ENCODE measurements at places on chromosomes 1 and 21. TPM values are rescaled to one million over a fixed set of nuclear protein-coding genes. Genes with fewer than 3 reads are reported as not detected.

The FCGR1A gene
- total RNA-seq: not detected

- no peak for DNase-seq
- no peaks in the 10 kb centered on the region for H3K36me3 ChIP-seq
Observed at GRCh38 chr1:204161609-204162493, 4.3 kb downstream of the REN start.

DNA sequence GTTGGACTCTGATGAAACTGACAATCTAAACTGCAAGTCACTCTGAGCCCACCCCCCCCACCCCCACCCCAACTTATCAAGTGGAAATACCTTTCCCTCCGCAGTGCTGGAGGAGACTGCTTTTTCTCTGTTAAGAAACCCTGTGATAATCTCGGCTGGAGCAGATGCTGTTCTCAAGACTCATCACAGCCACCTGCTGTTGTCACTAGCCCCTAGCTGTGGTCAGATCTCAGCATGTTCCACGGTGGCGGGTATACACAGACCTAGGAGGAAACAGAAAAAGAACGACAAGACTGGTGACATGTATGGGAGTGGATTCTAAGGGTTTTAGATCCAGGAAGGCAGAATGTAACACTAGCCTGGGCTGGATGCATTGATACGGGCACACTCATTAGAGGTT, 2.3 kb downstream of the ACTL8 start:
- no peaks in the 10 kb centered on the region for H3K27me3 ChIP-seq
- H3K4me3 ChIP-seq: no peak overlapping the region
- H3K36me3 ChIP-seq: no peaks in the 10 kb centered on the region
- H3K4me1 ChIP-seq: no peaks in the 10 kb centered on the region
- no peak overlapping the region for H3K27ac ChIP-seq
- no peak for DNase-seq

DNA sequence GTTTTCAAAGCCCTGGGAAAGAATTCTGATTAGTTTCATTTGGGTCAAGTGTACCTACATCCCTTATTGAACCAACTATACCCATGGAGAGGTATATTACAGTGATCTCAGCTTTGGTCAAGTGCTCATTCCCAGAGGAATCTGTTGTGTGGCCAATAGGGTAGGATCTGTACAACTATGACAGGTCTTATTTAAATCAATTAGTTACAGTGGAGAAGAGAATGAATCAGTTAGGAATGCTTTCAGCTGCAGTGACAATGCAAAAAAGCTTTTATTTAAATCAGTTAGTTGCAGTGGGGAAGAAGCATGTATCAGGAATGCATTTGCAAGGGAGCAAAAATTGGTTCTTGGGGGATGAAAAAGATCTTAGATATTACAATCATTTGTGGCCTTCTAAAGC, 119.0 kb downstream of the FGGY start:
- no peak overlapping the region for H3K4me3 ChIP-seq
- H3K4me1 ChIP-seq: no peaks in the 10 kb centered on the region
- H3K36me3 ChIP-seq: no peaks in the 10 kb centered on the region
- H3K27ac ChIP-seq: no peak overlapping the region
- DNase-seq: no peak

- peak overlapping the region; percentile 2 for H3K4me3 ChIP-seq
- H3K27ac ChIP-seq: peak overlapping the region; percentile 66
- no peak for DNase-seq
- H3K36me3 ChIP-seq: no peaks in the 10 kb centered on the region
- H3K27me3 ChIP-seq: no peaks in the 10 kb centered on the region
Observed at GRCh38 chr1:182086136-182086535, 24.6 kb upstream of the ZNF648 start.

- DNase-seq: no peak
- no peak overlapping the region for H3K27ac ChIP-seq
- no peaks in the 10 kb centered on the region for H3K36me3 ChIP-seq
- H3K4me1 ChIP-seq: peaks cover 5% of the 10 kb centered on the region
Observed at GRCh38 chr1:43558346-43558841, 27.7 kb downstream of the PTPRF start.

DNA sequence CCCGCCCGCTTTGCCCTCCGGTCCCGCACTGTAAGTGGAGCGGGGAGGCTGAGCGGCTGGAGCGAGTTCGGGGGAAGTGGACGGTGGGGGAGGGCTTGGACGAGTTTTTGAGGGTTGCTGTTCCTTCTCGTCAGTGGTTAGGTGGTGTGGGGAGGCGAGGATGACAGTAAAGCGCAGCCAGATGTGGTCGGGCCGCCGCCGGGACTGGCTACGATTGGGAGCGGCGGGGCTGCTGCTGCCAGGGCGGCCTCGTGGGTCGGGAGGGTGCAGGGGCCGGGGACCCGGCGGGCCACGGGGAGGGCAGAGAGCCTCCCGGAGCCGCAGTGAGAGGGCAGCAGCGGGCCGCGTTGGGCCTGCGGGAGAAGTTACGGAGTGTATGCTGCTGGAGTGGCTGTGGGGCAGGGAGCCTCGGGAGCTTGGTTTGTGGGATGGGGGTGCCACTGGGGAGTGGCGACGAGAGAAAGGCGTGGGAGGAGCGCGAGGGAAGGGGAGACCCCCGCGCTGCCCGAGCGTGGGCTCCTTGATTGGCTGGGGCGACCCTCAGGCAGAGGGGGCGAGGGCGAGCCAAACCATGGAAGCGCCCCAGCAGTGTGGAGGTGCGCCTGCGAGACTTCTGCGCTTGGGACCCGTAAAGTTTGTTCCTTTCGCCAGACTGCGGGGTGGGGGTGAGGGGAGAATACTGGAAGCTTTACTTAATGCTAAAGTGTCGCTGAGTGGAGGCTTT, 2.1 kb downstream of the ADGRL2 start:
- peaks cover 59% of the 10 kb centered on the region for H3K27me3 ChIP-seq
- H3K4me3 ChIP-seq: no peak overlapping the region
- H3K4me1 ChIP-seq: no peaks in the 10 kb centered on the region
- no peak for DNase-seq
- no peak overlapping the region for H3K27ac ChIP-seq

The LCE2B gene
- total RNA-seq: not detected

- H3K4me3 ChIP-seq: no peak overlapping the region
- no peaks in the 10 kb centered on the region for H3K36me3 ChIP-seq
- H3K27ac ChIP-seq: no peak overlapping the region
- no peak for DNase-seq
Observed at GRCh38 chr1:61120246-61120840, 38.0 kb downstream of the NFIA start.

- H3K27ac ChIP-seq: no peak overlapping the region
- no peaks in the 10 kb centered on the region for H3K27me3 ChIP-seq
- H3K4me1 ChIP-seq: peaks cover 24% of the 10 kb centered on the region
- H3K36me3 ChIP-seq: no peaks in the 10 kb centered on the region
Observed at GRCh38 chr1:107896936-107897335, 68.0 kb downstream of the VAV3 start.

DNA sequence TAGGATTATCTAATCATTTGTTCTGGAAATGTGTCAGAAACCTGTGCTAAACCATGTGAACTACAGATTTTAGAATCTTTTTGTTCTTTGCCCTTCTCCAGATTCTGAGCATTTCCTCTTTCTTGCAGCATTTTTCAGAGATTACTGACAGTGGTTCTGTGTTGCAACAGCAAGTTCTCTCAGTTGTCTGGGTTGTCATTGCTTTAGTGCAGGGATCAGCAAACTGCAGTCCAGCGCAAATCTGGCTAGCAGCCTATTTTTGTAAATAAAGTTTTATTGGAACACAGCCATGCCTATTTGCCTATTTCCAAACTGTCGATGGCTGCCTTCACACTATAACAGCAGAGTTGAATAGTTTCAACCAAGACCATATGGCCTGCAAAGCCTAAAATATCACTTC, 66.3 kb upstream of the LRRC8D start:
- peak overlapping the region; percentile 64 for H3K27ac ChIP-seq
- DNase-seq: no peak
- H3K36me3 ChIP-seq: peaks cover 13% of the 10 kb centered on the region

- no peaks in the 10 kb centered on the region for H3K4me1 ChIP-seq
- no peaks in the 10 kb centered on the region for H3K36me3 ChIP-seq
- no peak for DNase-seq
Observed at GRCh38 chr1:236657398-236657797, 28.9 kb upstream of the ACTN2 start.

DNA sequence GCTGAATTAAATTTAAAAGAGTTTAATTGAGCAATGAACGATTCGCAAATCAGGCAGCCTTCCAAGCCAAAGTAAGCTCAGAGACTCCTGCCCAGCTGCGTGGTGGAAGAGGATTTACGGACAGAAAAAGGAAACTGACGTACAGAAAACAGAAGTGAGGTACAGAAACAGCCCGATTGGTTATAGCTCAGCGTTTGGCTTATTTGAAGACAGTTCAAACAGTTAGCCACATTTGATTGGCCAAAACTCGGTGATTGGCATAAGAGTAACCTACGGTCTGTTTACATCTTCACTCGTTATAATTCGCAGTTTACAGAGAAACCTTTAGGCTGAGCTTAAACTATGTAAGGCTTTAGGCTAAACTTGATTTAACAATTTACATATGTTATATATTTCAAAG, 46.9 kb downstream of the CR1L start:
- no peak for DNase-seq
- H3K36me3 ChIP-seq: no peaks in the 10 kb centered on the region
- no peak overlapping the region for H3K27ac ChIP-seq
- no peaks in the 10 kb centered on the region for H3K4me1 ChIP-seq
- peaks cover 16% of the 10 kb centered on the region for H3K27me3 ChIP-seq
- H3K4me3 ChIP-seq: no peak overlapping the region

The GPR161 gene
- total RNA-seq: 0.41 TPM

GRCh38 chr1:145886390-145886789, 724 bp upstream of the ANKRD35 start:
- no peak for DNase-seq
- no peak overlapping the region for H3K27ac ChIP-seq
- H3K27me3 ChIP-seq: peaks cover 32% of the 10 kb centered on the region

The CDKN2C gene
- 13.7 TPM for total RNA-seq

DNA sequence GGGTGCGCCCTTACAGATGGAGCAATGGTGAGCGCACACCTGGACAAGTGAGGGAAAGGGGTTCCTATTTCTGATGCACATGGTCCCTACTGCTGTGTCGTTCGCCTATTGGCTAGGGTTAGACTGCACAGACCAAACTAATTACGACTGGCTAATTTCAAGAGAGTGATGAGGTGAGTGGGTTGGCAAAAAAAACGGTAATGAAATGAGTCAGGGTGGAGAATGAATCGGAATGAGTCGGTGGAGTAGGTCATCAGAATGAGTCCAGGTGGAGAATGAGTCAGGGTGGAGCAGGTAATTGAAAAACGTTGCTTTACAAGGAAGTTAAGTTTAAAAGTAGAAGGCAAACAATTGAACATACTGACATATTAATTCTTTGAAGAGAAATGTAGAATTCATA, 79.8 kb downstream of the WDR4 start:
- H3K4me3 ChIP-seq: no peak overlapping the region
- peaks cover 7% of the 10 kb centered on the region for H3K27me3 ChIP-seq
- H3K36me3 ChIP-seq: no peaks in the 10 kb centered on the region
- peaks cover 7% of the 10 kb centered on the region for H3K4me1 ChIP-seq
- no peak overlapping the region for H3K27ac ChIP-seq
- DNase-seq: no peak

The CADM3 gene
- total RNA-seq: not detected

DNA sequence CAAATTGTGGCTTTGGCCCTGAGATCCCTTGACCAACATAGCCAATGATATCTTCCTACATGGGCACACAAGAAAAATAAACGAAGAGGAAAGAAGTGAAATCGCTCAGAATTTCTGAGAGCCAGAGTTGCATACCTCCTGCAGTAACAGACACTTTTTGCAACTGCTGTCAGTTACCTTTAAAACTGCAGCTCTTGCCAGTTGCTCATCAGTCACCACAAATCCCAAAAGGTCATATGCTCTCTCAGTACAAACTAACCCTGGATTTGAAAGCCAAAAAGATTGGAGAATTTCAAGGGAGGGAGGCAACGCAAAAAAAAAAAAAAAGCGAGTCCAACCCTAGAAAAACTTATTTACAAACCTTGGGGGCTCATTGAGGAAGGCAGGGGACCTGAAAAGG, 47.2 kb upstream of the DNAH14 start:
- H3K27ac ChIP-seq: no peak overlapping the region
- no peaks in the 10 kb centered on the region for H3K36me3 ChIP-seq
- H3K4me3 ChIP-seq: no peak overlapping the region
- no peaks in the 10 kb centered on the region for H3K4me1 ChIP-seq

GRCh38 chr1:17513131-17513530, 26.4 kb upstream of the ARHGEF10L start:
- no peaks in the 10 kb centered on the region for H3K4me1 ChIP-seq
- no peak overlapping the region for H3K4me3 ChIP-seq
- DNase-seq: no peak
- H3K27ac ChIP-seq: no peak overlapping the region
- H3K27me3 ChIP-seq: peaks cover 18% of the 10 kb centered on the region

The ANKRD35 gene
- 0.52 TPM for total RNA-seq

The OR14C36 gene
- total RNA-seq: not detected

GRCh38 chr1:180116964-180117763, 37.5 kb upstream of the QSOX1 start:
- H3K4me3 ChIP-seq: no peak overlapping the region
- peaks cover 15% of the 10 kb centered on the region for H3K36me3 ChIP-seq
- H3K27me3 ChIP-seq: no peaks in the 10 kb centered on the region

GRCh38 chr21:45482899-45483821, 59.1 kb downstream of the SLC19A1 start:
- H3K4me1 ChIP-seq: peaks cover 34% of the 10 kb centered on the region
- peak; percentile 52 for DNase-seq
- no peaks in the 10 kb centered on the region for H3K27me3 ChIP-seq
- peak overlapping the region; percentile 53 for H3K4me3 ChIP-seq
- H3K36me3 ChIP-seq: peaks cover 4% of the 10 kb centered on the region

The XCL1 gene
- 16.4 TPM for total RNA-seq

- H3K36me3 ChIP-seq: peaks cover 30% of the 10 kb centered on the region
- H3K27me3 ChIP-seq: no peaks in the 10 kb centered on the region
- H3K4me3 ChIP-seq: no peak overlapping the region
- no peak overlapping the region for H3K27ac ChIP-seq
- H3K4me1 ChIP-seq: peaks cover 63% of the 10 kb centered on the region
Observed at GRCh38 chr1:206899717-206900116, 2.5 kb downstream of the IL24 start.

DNA sequence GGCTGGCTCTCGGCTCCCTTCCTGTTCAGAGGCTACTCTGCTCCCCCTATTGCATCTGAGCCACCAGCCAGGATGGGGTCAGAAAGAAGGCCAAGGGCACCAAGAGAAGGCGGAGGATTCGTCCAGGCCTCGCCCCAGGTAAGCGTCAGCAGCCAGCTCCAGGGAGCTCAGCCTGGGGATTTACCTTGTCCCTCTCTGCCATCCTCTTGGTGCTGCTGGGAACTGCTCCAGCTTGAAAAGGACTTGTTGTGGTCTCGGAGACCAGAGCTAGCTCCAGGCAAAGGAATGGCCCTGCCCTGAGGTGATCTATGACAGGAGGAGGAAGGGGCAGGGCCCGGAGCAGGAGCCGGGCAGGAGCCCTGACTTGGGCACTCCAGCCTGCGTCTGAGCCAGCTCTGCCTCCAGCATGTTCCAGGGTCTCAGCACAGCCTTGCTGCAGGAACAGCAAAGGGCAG, 113.7 kb upstream of the IFFO2 start:
- H3K4me1 ChIP-seq: peaks cover 25% of the 10 kb centered on the region
- peaks cover 20% of the 10 kb centered on the region for H3K36me3 ChIP-seq

Measured in activated T-helper 1 cell treated with anti-CD3 and anti-CD28 coated beads, Interleukin-12 subunit alpha, Interleukin-12 subunit beta, Interleukin-2, Interleukin-4 antibody, amounts not matched to agents 30 ng/mL and 10 ng/mL and 1 ng/mL, durations not matched to agents 14 hours and 24 hours and 36 hours (primary cell).